Progenitor cell of endocrine pancreas (in vitro differentiated cells): ENCODE measurements at places on chromosomes 2 and 18. TPM values are rescaled to one million over a fixed set of nuclear protein-coding genes. Genes with fewer than 3 reads are reported as not detected.

RUFY4 gene
- not detected in 2 replicates for total RNA-seq

ELOA2 gene
- not detected in 2 replicates for total RNA-seq

UPP2 gene
- total RNA-seq: not detected in 2 replicates

REL gene
- total RNA-seq: 11.9 and 12.3 TPM in 2 replicates

CACNB4 gene
- total RNA-seq: 2.3 and 2.5 TPM in 2 replicates

FTCDNL1 gene
- 0.73 and 1.2 TPM in 2 replicates for total RNA-seq

IL36G gene
- not detected in 2 replicates for total RNA-seq

MALL gene
- total RNA-seq: 6.9 TPM in 2 replicates

SKA1 gene
- total RNA-seq: 13.5 and 16.0 TPM in 2 replicates
